Motor neuron (in vitro differentiated cells): ENCODE measurements at places on chromosomes 16 and 17. TPM values are rescaled to one million over a fixed set of nuclear protein-coding genes. Genes with fewer than 3 reads are reported as not detected.

DNA sequence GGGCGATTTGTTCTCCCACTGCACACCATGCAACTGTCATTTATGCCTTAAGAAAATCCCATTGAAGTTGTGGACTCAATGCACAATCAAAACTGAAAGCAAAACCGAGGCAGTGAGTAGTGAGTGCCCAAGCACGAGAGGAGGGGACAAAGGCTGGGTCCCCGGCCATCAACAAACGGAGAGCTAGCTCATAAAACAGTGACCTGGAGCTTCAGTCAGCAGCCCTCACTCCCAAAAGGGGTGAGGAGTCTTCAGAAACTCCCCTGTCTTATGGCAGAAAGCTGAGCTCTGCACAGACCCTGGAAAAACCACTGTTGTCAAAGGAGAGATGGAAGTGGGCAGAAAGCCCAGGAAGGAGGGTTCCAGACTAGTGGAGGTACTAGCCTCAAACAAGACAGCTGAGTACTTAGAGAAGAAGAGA lies 96.9 kb downstream of the ADCY9 start:
- no peak for ATAC-seq

DNA sequence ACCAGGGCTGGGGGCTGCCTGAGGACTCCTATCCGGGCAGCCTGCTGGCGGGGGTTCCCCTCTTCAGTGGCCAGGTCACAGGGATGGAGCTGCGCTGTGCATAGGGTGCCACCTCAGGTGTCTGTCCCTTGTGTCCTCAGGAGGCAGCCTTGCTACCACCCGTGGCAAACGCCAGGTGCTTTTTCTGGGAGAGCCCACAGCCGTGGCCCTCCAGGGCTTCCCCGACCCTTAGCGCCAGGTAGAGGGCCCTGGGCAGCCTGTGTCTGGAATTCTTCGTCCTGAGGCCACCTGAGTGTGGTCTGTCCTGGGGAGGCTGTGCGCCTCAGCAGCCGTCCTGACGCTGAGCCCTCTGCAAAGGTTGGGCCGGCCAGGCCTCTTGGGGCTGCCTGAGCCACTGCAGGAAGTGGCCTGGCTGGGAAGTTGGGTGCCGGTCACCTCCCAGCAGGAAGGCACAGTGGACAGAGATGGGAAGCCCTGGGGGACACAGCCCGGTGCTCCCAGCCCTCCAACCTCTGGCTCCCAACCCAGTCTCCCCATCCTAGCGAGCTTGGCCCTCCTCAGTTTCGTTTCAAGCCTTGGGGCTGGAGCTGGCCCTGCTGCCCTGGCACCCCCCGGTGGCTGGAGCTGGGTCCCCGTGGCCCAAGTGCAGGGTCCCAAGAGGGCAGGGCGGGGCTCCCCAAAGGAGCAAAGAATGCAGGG lies 7.6 kb upstream of the BAIAP3 start:
- peak; percentile 14 for ATAC-seq

DNA sequence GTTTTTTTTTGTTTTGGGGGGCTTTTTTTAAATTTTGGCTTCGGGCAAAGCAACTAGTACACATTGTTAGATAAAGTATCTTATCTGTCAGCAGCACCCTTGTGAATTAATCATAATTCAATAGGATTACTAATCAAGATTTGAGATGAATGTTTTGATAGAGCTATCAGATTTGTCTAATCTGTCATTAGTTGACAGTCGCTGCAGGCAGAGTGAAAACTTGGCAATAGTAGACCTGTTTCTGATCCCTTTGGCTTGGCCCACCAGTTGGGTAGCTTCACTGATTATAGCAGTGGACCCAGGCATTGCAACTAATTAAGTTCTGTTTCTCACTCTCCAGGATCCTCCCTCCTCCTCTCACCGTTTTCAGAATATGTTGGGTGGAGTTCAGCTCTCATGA lies 258.6 kb downstream of the IRX3 start:
- ATAC-seq = no peak

KRT28 gene
- total RNA-seq = 0.19 TPM in 1 of 2 replicates, not detected in the other

CD300H gene
- not detected in 2 replicates for total RNA-seq

DNA sequence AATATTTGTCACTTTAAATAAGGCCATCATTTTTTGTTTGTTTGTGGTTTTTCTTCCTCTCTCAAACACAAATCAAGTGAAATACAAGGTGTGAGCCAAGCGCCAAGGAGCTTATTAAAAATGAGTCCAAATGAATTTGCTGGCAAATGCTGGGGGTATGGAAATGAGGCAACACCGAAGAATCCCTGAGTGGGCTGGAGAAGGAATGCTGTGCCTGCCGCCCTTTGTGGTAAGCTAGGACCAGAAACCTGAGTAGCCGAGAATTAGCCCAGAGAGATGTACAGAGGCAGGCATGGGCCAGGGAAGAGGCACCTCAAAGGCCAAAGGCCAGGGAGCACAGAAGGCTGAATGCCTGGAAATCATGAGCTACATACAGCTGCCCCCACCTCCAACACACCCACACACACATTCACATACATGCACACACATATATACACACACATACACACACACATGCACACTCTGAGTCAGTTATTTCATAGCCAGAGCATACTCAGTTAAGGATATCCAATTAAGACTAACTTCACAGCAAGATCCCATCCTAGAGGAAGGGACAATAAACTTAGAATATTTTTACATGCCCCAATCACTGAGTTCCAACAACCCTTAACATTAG lies 266.1 kb upstream of the DYNLRB2 start:
- no peak for ATAC-seq

HEATR9 gene
- total RNA-seq = 0.18 and 0.42 TPM in 2 replicates

UBN1 gene
- 27.1 and 28.3 TPM in 2 replicates for total RNA-seq

CD300A gene
- 0.52 TPM in 1 of 2 replicates, not detected in the other for total RNA-seq

GRCh38 chr16:48963901-48964615 lies 317.6 kb downstream of the CBLN1 start:
- ATAC-seq = no peak

- ATAC-seq = no peak
These were observed 17.6 kb upstream of the WDR45B start for GRCh38 chr17:82665891-82666290.

CSH1 gene
- 0.24 and 0.34 TPM in 2 replicates for total RNA-seq

- ATAC-seq = no peak
These were observed 6.3 kb upstream of the KRT222 start for GRCh38 chr17:40671282-40671681.

- peak; percentile 66 for ATAC-seq
These were observed 45.2 kb upstream of the KPNB1 start for GRCh38 chr17:47604598-47604927.

- ATAC-seq = no peak
These were observed 47.0 kb downstream of the SYNRG start for GRCh38 chr17:37562016-37562745.

DNA sequence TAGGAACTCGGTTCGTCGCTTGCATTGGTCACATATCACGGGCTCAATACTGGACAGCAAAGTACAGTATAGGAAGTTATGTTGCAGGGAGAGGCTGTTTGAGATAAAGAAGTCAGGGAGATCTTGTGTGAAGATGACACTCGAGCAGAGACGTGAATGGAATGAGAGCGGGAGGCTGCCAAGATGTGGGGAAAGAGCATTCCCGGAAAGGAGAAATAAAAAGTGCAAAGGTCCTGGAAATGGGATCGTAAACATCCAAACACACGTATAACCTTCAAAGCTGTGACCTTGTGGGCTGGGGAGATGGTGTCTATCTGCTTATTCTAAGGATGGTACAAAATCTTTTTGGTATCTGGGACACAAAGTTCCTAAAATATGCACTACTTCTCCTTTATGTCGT lies 43.0 kb upstream of the MYOCD start:
- ATAC-seq = no peak

GRCh38 chr16:79210607-79211006 lies 389.9 kb downstream of the MAF start:
- ATAC-seq = peak; percentile 81

DNA sequence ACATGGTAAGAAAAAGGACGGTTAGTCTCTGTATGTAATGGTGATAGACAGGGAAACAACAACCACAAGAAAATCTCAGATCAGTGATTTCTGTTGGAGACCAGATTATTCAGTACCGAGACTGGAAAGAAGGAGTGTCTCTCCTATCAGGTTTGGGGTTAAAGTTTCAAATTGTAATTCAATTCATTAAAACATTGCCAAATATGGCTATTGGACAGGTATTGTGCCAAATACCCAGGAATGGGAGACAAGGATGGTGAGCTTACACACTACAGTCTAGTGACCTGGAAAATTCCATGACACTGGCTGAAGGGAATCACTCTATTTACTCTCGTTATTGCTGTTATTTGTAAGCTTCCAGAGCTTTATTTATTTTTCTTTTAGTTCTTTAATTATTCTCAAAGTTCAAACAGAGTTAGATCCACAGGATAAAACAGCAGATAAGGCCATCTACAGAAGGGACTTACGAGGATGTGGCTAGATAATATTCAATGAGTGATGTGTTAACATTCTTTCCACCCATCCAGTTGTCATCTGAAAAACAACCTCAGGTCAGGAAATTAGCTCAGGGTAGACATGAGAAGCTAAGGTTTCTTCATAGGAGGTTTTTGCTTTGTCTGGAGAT lies 25.1 kb upstream of the MMD start:
- ATAC-seq = no peak

CD19 gene
- 0.56 and 0.71 TPM in 2 replicates for total RNA-seq

MYL4 gene
- not detected in 2 replicates for total RNA-seq

GRCh38 chr17:77303620-77304019 lies 162.9 kb downstream of the SEC14L1 start:
- no peak for ATAC-seq

NKD1 gene
- 1.1 and 1.3 TPM in 2 replicates for total RNA-seq

DNA sequence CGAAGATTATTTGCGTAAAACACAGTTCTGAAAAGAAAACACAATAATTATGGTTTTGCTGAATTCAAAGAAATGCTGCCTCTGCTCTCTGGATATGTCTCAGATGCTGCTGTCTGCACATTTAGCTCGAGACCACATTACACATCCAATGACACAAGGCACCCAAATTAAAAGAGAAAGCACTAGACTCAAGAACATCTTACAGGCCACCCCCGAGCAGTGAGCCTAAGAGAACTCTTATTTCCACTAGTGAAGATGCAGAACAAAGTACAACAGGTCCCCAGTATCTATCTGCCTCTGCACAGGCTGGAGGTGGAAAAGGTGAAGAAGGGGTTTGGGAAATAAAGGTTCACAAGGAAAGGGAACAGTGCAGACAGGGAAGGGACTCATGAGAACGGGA lies 33.5 kb downstream of the GRB2 start:
- no peak for ATAC-seq

GRCh38 chr17:58414596-58414997 lies 2.7 kb downstream of the RNF43 start:
- no peak for ATAC-seq

HSD17B1 gene
- total RNA-seq = 1.5 and 1.7 TPM in 2 replicates

GRCh38 chr16:20175358-20175757 lies 101.7 kb upstream of the GPR139 start:
- no peak for ATAC-seq

MAP2K3 gene
- total RNA-seq = 12.1 and 13.1 TPM in 2 replicates

DNA sequence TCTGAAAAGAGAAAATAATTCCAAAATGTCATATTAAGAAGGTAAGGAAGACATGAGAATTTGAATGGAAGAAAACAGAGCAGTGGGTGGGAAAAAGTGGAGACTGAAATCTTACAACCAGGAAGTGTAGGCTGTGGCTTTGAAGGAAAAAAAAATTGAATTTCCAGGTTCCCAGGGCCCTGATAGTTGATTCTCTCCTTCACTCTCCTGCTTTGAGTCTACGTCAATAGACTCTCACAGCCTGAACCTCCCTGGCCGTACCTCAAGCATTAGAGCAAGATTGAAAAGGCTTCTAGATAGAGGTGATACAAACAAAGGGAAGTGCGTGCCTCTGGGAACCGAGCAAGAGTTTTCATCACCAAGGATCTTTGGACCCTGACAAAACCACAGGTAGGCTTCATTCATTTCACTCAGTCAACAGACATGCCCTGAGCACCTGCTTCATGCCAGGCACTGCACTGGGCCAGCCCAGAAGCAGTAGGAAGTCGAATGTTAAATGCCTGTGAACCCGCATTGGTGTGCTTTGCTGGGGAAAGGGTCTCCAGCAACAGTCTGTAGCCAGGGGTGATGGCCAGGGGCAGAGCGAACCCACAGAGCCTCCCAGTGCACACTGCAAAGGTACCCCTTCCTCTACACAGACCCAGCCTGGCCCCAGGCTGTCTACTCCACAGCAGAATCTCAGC lies 163.9 kb downstream of the SLC39A11 start:
- no peak for ATAC-seq

DNA sequence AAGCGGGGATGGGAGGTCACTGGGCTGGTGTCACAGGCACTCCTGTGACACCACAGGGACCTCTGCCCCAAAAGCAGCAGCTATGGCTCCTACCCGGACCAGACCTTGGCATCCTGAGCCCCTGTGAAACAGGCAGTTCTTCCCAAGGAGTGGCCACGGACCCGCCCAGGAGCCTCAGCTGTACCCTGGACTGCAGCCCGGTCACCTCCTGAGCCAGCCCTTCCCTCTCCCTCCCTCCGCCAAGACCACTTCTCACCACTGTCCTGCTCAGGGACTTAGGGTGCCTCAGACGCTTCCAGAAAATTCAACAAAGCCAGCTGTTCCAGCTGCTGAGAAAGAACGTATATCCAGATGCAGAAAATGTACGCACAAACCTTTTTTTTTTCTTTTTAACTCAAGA lies 13.9 kb upstream of the NCBP3 start:
- no peak for ATAC-seq
